MG63 (cell line): ENCODE measurements at places on chromosomes 3 and 15. TPM values are rescaled to one million over a fixed set of nuclear protein-coding genes. Genes with fewer than 3 reads are reported as not detected.

Gene TUSC7
- not detected in 2 replicates for total RNA-seq

Gene NPAP1
- total RNA-seq = not detected in 2 replicates

Gene TLR9
- not detected in 2 replicates for total RNA-seq

Gene SERPINI2
- total RNA-seq = not detected in 2 replicates

Gene OCA2
- total RNA-seq = not detected in 2 replicates

Gene LRRC34
- 3.9 and 12.2 TPM in 2 replicates for total RNA-seq

Gene BFSP2
- not detected in 2 replicates for total RNA-seq

Gene GPR149
- not detected in 2 replicates for total RNA-seq

Gene CIDEC
- not detected in 2 replicates for total RNA-seq

Gene TICRR
- 3.3 and 4.0 TPM in 2 replicates for total RNA-seq

Gene TNFSF10
- not detected in 2 replicates for total RNA-seq

Gene CACNA2D2
- total RNA-seq = not detected in 2 replicates

Gene PARP3
- total RNA-seq = 5.9 and 13.8 TPM in 2 replicates

Gene IGF2BP2
- 26.2 and 49.3 TPM in 2 replicates for total RNA-seq

Gene DOCK3
- 0.26 TPM in 1 of 2 replicates, not detected in the other for total RNA-seq

Gene LPP
- 7.9 and 14.2 TPM in 2 replicates for total RNA-seq

Gene FGF12
- total RNA-seq = 0.03 and 0.35 TPM in 2 replicates

Gene GABRR3
- not detected in 2 replicates for total RNA-seq

Gene C3orf49
- not detected in 2 replicates for total RNA-seq

Gene TRPM1
- not detected in 2 replicates for total RNA-seq

Gene CXCR6
- total RNA-seq = not detected in 2 replicates

Gene CTXN2
- not detected in 2 replicates for total RNA-seq

Gene SST
- not detected in 2 replicates for total RNA-seq

Gene CPA3
- 1.3 TPM in 1 of 2 replicates, not detected in the other for total RNA-seq
